Renal cortical epithelial cell (primary cell): ENCODE measurements at places on chromosomes 7 and 10.

DNA sequence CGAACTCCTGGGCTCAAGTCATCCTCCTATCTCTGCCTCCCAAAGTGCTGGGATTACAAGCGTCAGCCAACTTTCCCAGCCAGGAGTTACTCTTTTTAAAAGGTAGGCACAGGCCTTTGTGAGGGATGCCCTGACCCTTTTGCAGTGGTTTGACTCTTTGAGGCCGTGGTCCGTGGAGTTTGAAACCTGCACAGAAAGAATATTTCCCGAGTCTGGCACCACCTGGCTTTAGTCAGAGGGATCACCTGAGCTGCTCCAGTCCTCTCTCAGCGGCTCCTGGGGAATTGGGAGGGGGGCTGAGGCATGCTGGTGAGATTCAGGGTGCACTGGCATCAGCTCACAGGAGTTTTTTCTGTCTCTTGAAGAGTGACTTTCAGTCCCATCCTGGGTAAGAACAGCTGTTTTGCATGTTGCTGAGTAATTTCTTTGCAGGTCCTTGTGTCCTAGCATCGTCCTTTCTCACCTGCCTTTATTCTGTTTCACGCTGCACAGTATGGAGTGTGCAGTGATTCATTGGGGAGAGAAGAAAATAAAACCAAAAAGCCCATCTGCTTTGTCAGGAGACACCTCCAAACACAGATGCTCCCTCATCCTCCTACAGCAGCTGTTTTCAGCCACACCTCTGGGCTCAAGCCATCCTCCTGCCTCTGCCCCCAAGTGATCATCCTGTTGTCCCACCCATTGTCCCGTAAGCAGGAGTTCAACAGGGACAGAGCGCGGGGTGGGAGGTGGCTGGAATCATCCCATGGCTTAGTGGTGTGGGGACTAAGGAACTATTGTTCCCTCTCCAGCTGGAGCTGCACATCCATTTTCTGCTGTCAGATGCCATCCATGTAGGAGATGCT, 284.7 kb downstream of the CAMK1D start:
- no peak for DNase-seq

- no peak for DNase-seq
These were observed 233.6 kb downstream of the TRIL start for GRCh38 chr7:28724563-28724962.

DNA sequence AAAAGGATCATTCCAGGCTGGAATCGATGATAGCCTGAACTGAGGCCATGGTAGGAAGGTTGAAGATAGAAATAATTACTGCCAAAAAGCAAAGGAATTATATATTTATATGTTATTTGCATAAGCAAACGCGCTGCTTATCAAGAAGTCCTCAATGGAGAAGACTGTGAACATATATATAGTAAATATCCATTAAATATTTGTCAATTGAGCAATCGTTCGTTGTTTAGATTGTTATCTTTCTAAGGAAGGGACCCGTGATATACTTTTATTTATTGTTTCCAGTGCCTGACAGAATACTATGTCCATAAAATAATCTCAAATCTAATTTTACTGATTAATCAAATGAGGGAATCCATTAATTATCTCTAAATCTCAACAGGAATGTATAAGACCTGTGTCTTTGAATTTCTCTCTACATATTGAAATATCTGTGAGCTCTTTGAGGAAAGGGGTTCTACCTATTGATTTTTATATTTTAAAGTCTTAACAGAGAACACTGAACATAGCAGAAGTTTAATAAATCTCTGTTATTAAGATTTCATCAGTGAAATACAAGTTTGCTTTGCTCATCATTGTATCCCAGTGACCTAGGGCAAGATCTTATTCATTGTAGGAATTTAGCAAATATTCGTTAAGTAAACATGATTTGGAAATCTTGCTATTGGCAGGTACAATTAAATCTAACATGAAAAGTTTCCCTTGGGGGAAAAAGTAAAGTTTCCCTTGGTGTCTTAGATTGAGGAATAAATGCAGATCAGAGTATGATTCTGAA, 12.0 kb upstream of the HERC4 start:
- no peak for DNase-seq

DNA sequence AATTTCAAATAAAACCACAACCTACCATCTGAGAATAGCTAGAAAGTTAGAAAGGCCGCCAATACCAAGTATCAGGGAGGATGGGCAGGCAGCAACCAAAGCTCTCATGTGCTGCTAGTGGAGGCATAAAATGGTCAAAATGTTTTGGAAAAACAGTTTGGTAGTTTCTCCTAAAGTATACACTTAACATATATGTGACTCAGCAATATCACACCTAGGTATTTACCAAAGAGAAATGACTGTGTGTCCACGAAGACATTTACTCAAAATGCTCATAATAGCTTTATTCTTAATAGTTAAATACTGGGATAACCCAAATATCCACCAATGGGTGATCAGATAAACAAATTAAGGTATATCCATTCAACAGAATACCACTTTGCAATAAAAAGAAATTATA, 14.3 kb downstream of the RHEB start:
- no peak for DNase-seq

- no peak for DNase-seq
These were observed 69.9 kb downstream of the NKX6-2 start for GRCh38 chr10:132715776-132716680.

DNA sequence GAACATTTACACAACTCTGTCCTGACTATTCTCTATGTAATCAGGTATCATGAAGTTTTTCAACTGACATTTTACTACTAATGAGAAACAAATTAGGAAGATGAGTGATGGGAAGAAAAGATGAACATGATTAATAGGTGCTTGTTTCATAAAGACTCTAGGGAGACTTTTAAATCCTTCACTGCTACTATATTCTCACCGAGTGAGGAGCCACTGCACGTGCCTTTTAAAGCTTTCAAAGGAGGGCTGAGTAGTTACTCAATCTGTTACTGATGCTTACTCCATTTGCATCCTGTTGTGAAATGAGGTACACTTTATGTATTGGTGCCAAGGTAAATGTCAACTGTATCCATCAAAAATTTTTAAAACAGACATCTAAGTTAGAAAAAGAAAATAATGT, 1.3 kb upstream of the COMMD3 start:
- no peak for DNase-seq

DNA sequence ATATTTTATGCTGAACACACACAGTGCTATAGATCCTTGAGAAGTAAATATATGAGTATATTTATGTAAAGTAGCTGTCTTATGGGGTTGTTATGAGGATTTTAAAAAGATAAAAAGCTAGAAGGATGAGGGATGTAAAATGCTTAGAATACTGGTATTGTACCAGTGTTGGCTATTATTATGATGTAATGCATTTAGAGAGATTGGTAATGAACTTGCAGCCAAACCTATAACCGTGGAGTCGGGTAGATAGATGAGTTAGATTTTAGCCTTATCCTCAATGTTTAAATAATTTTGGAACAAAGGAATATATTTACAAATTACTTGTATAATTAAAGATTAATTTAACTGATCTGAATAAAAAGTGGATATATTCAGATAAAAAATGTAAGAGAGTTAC, 99.3 kb downstream of the SEC23IP start:
- no peak for DNase-seq

DNA sequence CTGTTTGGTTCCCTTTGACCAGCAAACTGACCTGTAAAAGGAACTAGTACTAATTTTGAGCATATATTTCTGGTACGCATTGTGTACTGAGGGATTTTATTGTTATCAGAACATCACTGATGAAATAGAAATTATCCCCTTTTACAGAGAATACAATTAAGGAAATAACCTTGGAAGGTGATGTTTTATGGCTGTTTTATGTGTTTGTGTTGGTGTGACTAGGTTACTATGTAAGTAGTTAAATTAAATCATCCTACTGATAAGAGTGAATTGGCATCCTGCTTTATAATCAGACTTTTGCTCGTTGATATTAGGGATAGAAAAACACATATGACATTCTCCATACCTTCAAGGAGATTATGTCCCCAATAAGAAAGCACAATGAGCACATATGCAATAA, 596.6 kb downstream of the SORCS3 start:
- DNase-seq, result no peak

- DNase-seq, result peak; percentile 43
These were observed 14.2 kb upstream of the SYPL1 start for GRCh38 chr7:106126170-106126938.

- DNase-seq, result no peak
These were observed 1020.1 kb downstream of the NXPH1 start for GRCh38 chr7:9453521-9453920.

- no peak for DNase-seq
These were observed 59.0 kb downstream of the ADCYAP1R1 start for GRCh38 chr7:31111109-31111451.

GRCh38 chr7:136698977-136699376, 169.5 kb upstream of the CHRM2 start:
- no peak for DNase-seq

GRCh38 chr10:110355922-110356627, 51.4 kb upstream of the SMNDC1 start:
- no peak for DNase-seq

GRCh38 chr10:86073199-86073977, 293.2 kb downstream of the GRID1 start:
- no peak for DNase-seq

DNA sequence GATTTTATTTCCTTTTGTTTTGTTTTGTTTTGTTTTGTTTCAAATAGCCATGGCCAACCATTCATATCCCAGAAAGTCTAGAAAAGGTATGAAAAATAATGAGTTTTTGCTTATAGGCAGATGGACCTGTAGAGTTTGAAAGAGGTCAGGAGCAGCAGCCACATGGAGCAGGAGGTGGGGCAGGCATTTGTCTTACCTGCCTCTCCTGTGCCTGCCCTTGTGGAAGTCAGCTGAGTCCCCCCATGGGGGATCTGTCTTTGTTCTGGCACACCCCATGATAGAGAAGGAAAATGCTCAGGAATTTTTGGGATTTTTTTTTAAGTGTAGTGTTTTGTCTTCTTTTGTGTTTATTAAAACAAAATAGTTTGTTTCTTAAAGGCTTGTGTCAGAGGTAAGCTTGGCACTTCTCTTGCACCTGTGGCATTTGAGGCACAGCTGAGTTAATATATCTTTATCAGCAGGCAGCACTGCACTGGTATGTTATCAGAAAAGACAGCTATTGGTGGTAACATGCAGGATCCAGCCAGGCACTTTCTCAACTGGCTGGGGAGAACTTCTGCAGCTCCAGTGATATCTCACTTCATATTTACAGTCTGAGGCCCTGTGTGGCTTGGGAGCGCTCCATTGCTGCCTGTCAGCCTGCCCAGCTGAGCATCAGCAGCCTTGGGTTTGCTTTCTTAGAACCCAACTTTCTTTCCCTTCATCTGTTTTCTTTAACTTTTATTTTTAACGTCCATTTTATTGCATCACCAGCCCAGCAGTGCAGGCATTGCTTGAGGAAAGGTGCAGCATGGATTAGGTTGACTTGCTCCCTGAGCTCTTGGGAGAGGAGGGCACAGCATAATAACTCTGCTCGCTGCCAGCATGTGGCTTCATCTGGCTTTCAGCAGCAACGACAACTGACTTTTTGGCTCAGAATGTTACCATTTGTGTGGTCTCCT, 44.4 kb downstream of the LRRC4 start:
- DNase-seq, result no peak

DNA sequence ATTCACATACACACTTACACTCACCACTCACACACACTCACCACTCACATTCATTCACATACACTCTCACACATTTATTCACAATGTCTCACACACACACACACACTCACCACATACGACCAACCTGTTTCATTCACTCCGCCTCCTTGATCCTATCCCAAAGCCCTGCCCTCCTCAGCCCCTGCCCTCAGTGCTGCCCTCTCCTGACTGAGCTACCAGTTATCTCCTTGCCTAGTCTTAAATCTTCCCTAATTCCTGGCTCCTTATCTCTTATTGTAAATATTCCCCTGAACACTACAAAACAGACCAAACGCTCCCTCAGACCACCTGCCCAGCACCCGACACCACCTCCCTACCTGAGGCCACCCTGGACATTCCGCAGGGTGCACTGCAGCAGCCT, 26.1 kb upstream of the C10orf120 start:
- no peak for DNase-seq

- DNase-seq, result no peak
These were observed 53.2 kb upstream of the ABCB4 start for GRCh38 chr7:87528730-87529129.

DNA sequence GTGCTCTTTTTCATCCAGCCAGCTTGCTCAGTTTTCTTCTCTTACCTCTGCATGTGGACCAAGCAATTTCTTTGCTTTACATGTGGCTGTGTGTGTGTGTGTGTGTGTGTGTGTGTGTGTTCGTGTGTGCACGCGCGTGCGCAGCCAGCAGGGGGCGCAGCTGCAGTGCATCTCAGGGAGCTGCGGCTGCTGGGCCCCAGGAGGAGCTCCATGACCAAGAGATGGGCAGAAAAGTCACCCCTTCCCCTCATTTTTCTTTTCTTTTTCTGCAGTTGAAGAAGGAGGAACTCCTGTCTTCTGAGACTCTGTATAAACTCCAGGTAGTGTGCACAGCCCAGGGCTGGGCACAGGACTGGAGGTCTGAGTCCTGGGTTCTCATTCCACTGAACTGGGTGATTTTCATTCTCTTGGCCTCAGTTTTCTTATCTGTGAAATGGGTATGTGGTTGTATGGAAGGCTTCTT, 41.8 kb downstream of the BLNK start:
- DNase-seq, result peak; percentile 51

DNA sequence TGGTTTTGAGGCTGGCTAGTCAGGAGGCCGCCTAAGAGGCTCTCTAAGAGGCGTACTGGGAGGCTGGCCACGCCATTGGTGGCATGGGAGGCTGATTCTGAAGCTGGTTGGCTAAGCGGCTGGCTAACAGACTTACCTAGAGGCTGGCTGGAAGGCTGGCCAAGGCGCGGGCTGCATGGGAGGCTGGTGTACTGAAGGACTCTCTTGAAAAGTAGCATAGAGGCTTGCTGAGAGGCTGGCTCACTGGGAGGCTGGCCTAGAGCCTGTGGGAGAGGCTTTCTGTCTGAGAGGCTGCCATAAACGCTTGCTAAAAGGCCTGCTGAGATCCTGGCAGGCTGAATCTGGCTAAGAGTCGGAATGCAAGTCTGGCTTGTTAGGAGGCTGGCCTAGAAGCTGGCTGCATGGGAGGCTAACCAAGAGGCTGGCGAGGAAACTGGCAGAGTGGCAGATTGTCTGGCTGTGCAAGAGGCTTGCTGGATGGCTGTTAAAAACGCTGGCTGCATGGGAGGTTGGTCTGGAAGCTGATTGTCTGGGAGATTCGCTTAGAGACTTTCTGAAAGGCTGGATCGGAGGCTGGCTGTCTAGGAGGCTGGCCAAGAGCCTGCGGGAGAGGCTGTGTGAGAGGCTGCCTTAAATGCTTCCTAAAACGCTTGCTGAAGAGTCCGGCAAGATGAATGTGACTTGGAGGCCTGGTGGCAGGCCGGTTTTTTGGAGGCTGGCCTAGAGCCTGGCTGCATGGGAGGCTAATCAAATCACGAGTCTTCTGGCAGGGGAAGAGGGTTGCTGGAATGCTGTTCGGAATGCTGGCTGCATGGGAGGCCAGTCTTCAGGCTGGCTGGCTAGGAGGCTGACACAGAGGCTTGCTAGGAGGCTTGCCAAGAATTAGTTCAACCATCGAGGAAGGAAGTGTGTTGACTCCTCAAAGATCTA, 134.2 kb downstream of the OR13A1 start:
- DNase-seq, result no peak

DNA sequence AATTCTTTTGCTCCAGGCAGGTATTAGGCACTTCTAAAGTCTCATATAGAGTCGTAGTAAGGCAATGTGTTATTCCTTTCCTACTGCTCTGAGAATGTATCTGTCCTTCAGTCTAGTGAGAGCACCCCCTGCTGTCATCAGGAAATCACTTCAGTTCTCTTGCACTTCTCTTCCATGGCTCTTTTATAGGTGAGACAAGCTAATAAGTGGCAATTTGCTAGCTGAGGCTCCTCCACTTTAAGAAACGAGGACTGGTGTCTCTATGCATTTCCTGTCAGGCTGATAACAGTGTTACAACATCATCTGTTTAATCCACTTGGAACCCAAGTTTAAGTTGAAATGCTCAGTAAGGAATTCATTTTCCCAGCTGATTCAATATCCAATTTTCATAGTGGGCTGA, 350.6 kb downstream of the TFEC start:
- DNase-seq, result peak; percentile 63
